ENCODE measurements at places on chromosomes 7 and 10.

GRCh38 chr7:25187932-25188331 lies 40.4 kb downstream of the NPVF start:
- no peak for DNase-seq

DNA sequence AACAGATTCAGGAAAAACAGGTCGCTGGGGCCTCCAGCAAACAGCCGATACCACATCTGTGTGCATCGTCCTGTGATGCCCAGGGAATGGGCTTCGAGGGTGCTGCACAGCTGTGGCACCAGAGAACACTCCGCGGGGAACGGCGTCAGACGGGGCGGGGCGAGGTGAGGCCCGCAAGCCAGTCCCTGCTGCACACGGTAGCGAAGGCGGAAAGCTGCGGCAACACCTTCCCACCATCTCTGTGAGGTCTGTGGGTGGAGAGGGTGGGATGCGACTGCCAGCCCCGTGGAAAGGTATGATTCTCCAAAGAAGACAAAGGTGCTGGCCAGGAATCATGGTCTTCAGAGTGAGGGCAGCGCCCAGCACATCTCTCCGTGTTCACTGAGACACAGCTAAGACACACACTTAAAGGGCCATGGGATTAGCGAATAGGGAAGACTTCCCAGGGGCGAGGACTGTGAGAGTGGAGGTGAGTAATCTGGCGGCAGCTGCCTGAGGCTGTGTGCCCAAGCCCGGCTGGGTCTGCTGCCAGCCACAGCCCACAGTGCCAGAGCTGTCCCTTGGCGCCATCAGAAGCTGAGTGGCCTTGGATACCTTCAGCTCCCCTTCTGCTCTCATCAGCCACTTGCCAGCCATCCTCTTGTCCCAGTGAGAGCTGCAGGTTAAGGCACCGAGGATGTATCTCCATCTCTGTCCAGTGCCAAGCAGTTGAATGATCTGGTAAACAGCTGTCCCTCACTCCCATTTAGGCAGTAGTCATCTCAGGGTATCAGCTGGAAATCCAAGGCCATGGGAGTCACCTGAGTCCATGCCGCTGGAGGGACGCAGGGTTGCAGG lies 17.6 kb downstream of the PRKAG2 start:
- DNase-seq: no peak

DNA sequence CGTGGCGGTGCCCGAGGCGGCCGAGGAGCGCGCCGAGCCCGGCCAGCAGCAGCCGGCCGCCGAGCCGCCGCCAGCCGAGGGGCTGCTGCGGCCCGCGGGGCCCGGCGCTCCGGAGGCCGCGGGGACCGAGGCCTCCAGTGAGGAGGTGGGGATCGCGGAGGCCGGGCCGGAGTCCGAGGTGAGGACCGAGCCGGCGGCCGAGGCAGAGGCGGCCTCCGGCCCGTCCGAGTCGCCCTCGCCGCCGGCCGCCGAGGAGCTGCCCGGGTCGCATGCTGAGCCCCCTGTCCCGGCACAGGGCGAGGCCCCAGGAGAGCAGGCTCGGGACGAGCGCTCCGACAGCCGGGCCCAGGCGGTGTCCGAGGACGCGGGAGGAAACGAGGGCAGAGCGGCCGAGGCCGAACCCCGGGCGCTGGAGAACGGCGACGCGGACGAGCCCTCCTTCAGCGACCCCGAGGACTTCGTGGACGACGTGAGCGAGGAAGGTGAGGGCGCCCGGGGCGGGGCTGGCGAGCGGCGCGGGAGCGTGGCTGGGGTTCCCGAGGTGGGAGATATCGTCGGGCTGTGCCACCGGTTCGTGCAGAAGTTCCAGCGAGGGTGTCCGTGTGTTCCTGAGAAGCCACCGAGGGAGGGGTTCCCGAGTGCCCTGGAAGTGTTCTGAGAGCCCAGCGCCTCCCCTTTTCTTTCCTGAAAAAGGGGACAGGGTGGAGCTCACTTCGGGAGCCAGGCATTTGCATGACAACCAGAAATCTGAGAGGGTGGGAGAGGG lies 495 bp downstream of the EIF3B start:
- no peak for DNase-seq

GRCh38 chr7:46363688-46364087 lies 442.6 kb upstream of the IGFBP3 start:
- no peak for DNase-seq

DNA sequence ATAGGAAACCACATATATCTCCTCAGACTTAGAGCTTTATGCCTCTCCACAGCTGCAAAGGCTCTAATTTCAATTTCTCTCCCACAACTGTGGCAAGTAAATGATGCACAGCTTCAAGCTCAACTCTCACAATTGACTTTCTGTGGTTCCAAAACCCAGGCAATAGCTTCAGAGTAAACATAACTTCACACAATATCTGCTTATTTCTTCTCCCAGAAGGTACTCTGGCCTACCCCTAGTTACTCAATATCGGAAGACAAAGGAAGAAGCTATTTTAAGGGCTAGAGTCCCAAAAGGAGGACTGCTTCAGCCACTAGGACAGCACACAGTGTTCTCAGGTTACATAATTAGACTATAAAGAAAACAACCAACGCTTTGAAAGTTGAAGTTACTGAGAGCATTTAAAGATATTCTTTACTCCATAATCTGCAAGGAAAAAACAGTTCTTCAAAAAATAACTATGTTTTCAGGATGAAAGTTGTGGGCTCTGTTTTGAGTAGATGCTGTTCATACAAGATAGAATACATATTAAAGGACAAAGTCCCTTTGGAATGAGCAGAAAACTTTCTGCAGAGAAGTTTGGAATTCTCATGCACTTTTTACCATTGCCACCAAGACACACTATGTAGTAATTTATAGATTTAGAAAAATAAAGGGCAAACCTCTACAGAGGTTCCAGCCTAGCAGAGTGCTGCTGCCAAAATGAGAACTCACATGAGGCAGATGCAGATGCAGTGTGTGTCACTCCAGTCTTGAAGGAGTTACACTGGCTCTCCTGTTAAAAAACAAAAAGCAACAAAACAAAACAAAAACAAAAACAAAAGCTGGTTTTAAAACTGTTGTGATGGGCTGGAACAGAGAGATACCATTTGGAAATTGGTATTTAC lies 81.8 kb downstream of the NT5C2 start:
- DNase-seq: no peak

- no peak for DNase-seq
Observed at GRCh38 chr10:43958071-43958432, 309.4 kb upstream of the ZNF32 start.

GRCh38 chr10:21517134-21518031 lies 8.1 kb downstream of the SKIDA1 start:
- DNase-seq: peak; percentile 49

- DNase-seq: no peak
Observed at GRCh38 chr7:22931011-22931410, 82.9 kb downstream of the HYCC1 start.

DNA sequence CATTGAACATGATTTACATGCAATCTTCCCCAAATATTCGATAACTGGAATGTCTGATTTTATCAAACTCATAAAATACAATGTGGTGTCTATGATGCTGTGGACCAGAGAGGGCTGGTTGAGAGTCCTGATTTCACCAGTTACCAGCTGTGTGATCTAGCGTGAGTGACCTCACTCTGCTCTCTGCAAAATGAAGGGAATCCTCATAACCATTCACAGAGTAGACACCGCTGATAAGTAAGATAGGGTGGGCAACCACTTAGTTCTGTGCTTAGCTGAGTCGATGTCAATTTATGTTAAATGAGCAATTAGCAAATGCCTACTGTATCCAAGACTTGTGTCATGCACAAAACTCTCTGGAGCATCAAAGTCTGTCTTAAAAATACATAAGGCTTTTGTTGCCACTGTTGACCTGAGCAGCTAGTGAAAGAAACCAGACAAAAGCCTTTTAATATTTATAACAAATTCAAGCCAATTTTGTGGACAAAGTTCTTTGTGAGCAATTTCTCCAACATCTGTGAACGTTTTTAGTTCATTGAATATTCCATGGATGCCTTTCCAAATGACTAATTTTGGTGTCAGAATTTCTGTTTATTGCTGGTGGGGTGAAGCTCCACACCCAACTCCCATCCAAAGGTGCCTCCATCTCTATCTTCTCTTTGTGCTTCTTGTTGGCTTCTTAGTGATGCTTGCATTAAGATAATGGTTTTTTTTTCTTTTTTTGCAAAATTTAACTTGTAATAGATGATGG lies 314.2 kb downstream of the ADRA2A start:
- no peak for DNase-seq

DNA sequence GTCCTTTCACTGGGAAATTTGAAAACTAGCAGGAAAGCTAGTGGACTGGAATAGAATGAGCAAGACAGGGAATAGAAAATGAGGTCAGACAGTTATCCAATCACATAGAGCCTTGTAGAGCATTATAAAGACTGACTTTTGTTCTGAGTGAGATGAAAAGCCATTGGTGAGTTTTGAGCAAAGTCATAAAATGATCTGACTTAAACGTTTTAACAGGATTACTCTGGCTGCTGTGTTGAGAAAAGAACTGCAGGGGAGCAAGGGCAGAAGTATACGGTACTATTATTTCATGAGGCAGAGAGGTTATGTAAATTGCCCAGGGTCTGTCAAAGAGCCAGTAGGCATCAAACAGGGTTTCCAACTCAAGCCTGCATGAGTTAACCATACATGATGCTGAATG lies 393.4 kb downstream of the TFEC start:
- DNase-seq: no peak

DNA sequence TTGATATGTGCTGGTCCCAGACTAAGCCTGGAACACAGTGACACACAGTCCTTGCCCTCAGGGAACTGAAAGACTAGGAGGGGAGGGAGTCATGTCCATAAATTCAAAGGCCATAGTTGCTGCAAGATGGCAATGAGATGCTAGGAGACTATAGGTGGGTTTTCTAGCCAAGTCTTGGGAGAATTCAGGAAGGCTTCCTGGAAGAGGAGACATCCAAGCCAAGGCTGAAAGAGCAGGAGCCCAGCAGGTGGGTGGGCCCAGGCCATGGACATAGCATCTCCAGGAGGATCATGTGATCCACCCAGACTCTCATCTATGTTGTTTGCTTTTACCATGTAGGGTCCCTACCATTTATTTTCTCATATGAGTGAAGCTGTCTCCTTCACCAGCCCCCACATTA lies 335.1 kb downstream of the DPP6 start:
- no peak for DNase-seq

DNA sequence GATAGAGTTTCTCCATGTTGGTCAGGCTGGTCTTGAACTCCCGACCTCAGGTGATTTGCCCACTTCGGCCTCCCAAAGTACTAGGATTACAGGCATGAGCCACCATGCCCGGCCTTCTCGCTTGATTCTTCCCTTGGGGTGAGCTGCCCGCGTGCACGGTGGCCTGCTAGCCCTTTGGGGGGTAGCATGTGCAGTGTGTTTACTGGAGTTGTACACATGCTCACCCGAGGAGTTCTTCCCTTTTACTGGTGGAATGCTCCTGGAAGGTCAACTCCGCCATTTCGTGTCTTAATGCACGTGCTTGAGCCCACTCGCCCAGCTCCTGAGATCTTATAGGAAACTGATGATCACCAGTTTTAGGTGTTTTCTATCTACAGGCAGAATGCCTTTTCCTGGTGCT lies 17.0 kb upstream of the ADAMTS14 start:
- no peak for DNase-seq

- no peak for DNase-seq
Observed at GRCh38 chr7:372546-372931, 82.6 kb downstream of the FOXL3 start.

DNA sequence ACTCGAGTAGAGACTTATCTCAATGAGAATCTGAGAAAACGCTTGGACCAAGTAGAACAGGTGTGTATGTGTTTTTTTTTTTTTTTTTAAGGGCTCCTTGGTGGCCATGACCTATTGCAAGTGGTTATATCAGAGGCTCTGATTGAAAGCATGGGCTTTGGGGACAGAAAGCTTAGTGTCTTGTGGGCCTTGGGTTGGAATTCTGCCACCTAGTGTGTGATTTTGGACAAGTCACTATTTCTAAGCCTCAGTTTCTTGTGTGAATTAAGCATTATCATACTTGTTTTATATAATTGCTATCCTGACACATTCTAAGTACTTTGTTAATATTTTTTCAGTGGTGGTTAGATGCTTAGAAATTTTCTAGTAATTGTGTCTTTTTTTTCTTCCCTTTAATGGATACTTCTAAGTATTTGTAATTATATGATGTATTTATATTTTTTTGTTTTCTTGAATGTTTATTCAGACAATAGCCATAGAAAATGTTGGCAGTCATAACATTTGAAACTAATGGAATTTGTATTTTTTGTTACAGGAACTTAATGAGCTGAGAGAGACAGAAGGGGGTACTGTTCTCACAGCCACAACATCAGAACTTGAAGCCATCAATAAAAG lies 33.1 kb downstream of the SMC3 start:
- DNase-seq: no peak

DNA sequence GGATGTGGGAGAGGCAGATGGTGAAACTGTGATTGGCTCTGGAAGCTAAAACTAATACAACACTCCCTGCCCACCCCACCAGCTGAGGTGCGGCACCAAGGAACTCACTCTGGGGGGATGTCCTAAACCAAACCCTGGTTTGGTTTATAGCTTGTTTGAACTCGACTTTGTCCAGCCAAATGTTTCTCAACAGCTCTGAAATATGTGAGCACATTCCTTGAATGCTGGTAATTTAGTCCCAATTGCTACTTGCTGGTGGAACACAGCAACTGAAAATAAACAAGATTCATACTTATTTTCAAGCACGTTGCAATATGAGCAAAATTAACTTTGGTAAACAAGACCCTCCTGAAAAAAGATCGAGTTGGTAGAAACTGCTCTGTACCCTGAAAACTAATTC lies 39.7 kb upstream of the CARD11 start:
- DNase-seq: no peak

GRCh38 chr10:93222211-93222754 lies 148.6 kb downstream of the CYP26A1 start:
- no peak for DNase-seq

DNA sequence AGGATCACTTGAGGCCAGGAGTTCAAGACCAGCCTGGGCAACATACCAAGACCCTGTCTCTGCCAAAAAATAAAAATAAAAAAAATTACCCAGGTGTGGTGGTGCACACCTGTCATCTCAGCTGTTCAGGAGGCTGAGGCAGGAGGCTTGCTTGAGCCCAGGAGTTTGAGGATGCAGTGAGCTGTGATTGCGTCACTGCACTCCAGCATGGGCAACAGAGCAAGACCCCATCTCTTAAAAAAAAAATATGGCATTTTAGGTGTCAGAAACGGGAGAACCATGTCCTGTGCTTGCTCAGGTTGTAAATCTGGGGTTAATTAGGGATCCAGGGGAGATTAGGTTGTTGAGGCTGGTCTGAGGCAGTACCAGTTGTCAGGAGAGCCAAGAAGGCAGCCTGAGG lies 64.9 kb downstream of the GTF2IRD1 start:
- no peak for DNase-seq

GRCh38 chr7:157355784-157356511 lies 19.1 kb downstream of the DNAJB6 start:
- no peak for DNase-seq

GRCh38 chr10:86411281-86411841 lies 44.8 kb upstream of the GRID1 start:
- DNase-seq: no peak

Data from NCI-H187 (cell line).